AG08396 (cell line): ENCODE measurements at places on chromosomes 7 and 10.

- no peak for DNase-seq
Observed at GRCh38 chr7:151806204-151806603, 70.7 kb downstream of the PRKAG2 start.

DNA sequence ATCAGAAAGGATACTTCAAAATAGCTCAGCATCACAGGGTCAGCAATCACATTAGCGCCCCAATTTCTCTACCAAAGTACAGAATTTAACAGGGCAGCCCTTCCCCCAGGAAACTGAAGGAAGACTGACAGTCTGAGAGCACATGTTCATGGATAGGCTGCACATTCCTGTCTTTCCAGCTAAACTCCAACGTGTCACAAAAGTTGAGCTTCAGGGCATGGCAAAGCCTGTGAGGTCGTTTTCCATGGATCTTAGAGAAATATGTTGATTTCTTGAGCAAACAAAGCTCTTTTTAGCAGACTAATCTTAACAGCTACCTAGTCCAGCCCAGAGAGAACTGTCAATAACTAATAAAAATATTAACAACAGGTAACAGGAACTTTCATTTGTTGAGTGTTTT lies 207.9 kb downstream of the GRM3 start:
- no peak for DNase-seq

DNA sequence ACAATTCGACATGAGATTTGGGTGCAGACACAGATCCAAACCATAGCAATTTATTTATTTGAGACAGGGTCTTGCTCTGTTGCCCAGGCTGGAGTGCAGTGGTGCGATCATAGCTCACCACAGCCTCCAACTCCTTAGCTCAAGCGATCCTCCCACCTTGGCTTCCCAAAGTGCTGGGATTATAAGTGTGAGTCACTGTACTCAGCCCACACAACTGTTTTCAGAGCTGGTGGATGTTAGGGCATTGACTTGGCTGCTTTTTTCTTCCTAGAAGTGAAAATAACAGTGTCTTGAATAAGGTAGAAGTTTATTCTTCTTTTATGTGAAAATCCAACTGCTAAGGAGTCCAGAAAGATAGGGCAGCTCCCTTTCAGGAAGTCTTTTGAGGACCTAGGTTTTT lies 132.1 kb downstream of the CCDC3 start:
- no peak for DNase-seq

GRCh38 chr7:66883716-66884115 lies 37.3 kb upstream of the TMEM248 start:
- peak; percentile 44 for DNase-seq
